ENCODE measurements at places on chromosomes 12 and 14. TPM values are rescaled to one million over a fixed set of nuclear protein-coding genes. Genes with fewer than 3 reads are reported as not detected.
A peak's percentile ranks its signal among the peaks of the same experiment; 100 is the strongest.

GRCh38 chr14:70098250-70098809 is 90.4 kb downstream of the SLC8A3 start:
- no peaks in the 10 kb centered on the region for H3K27me3 ChIP-seq
- H3K27ac ChIP-seq: no peak overlapping the region
- H3K4me1 ChIP-seq: peaks cover 4% of the 10 kb centered on the region

- no peak for DNase-seq
- H3K4me3 ChIP-seq: no peak overlapping the region
- no peaks in the 10 kb centered on the region for H3K4me1 ChIP-seq
Observed at GRCh38 chr12:5706247-5706646, 238.8 kb downstream of the ANO2 start.

DNA sequence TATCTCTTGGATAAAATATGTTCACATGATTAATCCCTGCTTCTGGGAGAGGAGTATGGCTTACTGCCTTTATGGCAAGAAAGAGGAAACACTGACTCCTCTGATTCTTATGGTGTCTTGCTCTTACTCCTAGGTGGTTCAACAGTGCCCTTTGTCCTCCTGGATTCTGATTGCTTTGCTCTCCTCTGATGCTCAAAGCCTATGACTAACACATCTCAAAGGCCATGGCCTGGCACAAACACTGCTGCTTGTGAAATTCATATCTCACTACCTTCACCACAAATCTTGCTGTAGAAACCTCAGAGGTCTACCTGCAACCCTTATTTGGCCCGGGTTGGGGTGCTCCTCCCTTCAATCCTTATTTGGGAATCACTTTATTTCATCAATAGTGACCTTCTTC is 217.2 kb downstream of the C12orf50 start:
- no peak overlapping the region for H3K4me3 ChIP-seq
- H3K36me3 ChIP-seq: no peaks in the 10 kb centered on the region
- H3K4me1 ChIP-seq: peaks cover 2% of the 10 kb centered on the region
- no peak for DNase-seq

DNA sequence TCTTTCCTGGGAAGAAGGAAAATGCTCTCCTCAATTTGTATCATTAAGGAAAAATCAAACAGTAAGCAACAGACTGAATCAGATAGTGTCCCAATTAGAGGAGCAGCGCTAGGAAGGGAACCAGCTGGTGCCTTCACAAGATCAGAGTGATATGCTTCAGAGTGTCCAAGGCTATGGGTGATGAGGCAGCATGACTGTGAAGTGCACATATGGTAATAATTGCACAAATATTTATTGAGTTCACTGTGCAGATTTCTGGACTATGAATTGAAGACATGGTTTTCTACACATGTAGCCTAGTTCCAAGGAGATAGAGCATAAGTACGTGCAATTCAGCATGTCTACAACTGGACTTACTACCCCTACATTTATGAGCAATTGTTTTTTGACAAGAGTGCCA is 78.8 kb upstream of the EVL start:
- H3K4me3 ChIP-seq: no peak overlapping the region
- H3K27me3 ChIP-seq: no peaks in the 10 kb centered on the region
- H3K36me3 ChIP-seq: no peaks in the 10 kb centered on the region
- no peak overlapping the region for H3K27ac ChIP-seq
- no peak for DNase-seq

GRCh38 chr14:76576047-76576741 is 185.1 kb upstream of the VASH1 start:
- no peak overlapping the region for H3K4me3 ChIP-seq
- no peak overlapping the region for H3K27ac ChIP-seq
- H3K4me1 ChIP-seq: peaks cover 3% of the 10 kb centered on the region
- peaks cover 2% of the 10 kb centered on the region for H3K27me3 ChIP-seq

The VRTN gene
- total RNA-seq: 0.15 TPM

DNA sequence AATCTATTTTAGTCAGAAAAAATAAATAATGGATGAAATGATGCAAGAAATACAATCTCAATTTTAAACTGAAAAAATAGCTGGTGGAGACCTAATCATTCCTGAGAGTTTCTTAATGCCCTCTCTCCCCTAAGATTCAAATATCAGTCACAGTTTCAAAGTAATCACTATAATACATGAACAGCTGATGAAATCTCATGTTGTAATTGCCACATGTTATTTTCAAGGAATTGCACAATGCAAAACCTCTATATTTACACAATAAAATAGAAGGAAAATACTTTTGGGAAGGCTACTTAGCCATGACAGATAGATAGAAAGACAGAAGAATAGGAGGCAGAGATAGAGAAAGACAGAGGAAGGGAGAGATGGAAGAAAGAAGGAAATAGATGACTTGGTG is 18.2 kb downstream of the IFNG-AS1 start:
- no peaks in the 10 kb centered on the region for H3K27me3 ChIP-seq
- no peaks in the 10 kb centered on the region for H3K4me1 ChIP-seq
- H3K27ac ChIP-seq: no peak overlapping the region

DNA sequence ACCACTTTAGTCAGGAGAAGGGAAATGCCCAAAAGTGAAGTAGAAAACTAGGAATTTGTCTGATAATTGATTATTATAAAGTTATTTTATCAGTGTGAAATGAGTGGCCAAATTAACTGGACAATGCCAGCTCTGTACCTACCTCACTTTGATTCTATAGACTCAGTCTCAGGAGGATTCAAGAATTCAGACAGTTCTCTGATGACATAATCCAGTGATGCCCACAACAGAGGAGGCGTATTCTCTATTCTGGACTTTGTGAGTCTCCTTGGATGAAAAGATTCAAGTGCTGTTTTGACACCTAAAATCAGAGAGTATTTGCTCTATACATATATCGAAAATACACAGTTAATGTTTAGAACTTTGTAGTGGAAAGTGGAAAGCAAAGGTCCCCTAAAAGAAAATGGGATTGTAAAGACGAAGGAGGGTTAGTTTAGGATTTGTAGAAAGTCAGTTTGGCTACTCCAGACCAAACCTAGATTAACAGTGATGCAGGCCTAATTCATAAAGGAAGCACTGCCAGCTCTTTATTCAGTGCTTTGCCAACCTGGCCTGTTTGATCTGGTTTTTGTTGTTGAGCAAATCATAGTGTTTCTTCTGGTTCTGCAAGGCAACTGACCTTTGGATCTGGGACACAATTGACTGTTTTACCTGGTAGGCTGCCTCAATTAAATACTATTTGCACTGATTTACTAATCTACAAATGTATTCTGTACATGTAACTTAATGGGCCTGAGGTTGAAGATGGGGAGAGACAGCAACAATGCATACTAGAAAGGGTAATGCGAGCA is 67.4 kb downstream of the DAD1 start:
- H3K4me3 ChIP-seq: no peak overlapping the region
- no peaks in the 10 kb centered on the region for H3K36me3 ChIP-seq
- no peak for DNase-seq
- no peak overlapping the region for H3K27ac ChIP-seq

GRCh38 chr12:44961887-44962286 is 85.8 kb upstream of the NELL2 start:
- peaks cover 14% of the 10 kb centered on the region for H3K36me3 ChIP-seq
- no peak overlapping the region for H3K27ac ChIP-seq
- no peaks in the 10 kb centered on the region for H3K4me1 ChIP-seq
- H3K27me3 ChIP-seq: peaks cover 3% of the 10 kb centered on the region
- no peak overlapping the region for H3K4me3 ChIP-seq

DNA sequence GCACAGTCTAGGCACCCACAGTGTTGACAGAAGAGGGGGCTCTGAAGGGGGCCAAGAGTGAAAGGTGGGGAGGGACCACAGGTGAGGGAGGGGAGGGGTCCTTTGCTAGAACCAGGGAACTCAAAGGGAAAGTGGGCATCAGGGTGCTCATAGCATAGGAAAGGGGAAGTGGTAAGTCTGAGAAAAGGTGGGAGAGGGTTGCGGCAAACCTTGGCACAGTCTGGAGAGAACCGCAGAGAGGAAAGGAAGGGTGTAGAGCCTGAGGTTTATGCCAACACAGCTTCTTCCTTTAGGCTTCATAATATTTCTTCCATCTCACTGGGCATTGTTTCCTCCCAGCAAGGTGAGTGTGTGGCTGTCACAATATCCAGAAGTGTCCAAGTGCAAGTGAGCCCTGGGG is 11.5 kb upstream of the PLEK2 start:
- no peak for DNase-seq
- peaks cover 2% of the 10 kb centered on the region for H3K27me3 ChIP-seq
- H3K27ac ChIP-seq: no peak overlapping the region
- no peak overlapping the region for H3K4me3 ChIP-seq

The DEPDC4 gene
- total RNA-seq: 2.0 TPM

The DGKA gene
- 57.5 TPM for total RNA-seq

DNA sequence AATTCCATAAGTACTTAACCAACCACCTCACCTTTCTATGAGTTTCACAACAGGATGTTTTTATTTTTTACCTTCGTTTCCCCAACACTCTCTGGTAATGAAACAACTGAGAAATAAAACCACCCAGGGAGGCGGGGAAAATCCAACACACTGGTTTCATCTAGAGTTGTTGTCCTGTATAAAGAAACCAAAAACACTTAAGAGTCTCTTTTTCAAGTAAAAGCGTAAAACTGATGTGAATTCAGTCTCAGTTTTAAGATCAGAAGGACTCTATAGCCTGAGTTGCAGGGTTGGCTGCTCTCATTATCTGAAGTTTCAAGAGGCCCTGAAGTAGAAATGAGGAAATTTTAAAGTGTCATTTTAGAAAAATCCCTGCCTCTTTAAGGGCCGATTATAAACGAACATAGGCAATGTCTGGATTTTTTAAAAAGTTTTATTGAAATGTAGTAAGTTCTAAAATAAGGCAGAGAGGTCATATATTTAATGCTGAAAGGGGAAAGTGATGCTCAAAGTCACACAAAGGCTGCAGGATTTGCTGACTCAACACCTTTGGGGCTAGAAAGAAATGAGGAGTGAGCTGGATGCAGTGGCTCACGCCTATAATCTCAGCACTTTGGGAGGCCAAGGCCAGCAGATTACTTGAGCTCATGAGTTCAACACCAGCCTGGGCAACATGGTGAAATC is 27.2 kb downstream of the HIGD1C start:
- H3K4me3 ChIP-seq: no peak overlapping the region
- H3K36me3 ChIP-seq: no peaks in the 10 kb centered on the region
- H3K27ac ChIP-seq: no peak overlapping the region
- H3K4me1 ChIP-seq: no peaks in the 10 kb centered on the region
- H3K27me3 ChIP-seq: no peaks in the 10 kb centered on the region
- DNase-seq: no peak

DNA sequence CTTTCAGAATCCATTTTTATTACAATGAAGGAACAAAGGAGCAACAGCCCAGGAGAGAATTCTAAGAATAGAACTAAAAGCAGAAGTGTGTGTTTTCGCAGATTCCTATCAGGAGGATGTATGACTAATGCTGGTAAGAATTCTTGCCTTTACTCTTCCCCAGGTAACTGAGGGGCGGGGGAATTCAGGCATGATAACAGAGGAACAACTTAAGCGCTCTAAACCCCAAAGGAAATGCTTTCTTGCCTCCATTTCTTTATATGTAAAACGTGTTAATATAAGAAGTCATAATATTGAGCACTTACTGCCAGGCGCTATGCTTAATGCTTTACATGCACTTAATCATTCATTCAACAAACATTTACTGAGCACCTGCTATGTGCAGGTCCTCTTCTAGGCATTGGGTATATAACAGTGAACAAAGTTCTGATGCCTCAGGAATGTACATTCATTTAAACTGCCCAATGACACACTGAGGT is 4.5 kb downstream of the HCAR1 start:
- no peak for DNase-seq
- no peak overlapping the region for H3K27ac ChIP-seq
- H3K27me3 ChIP-seq: no peaks in the 10 kb centered on the region
- no peaks in the 10 kb centered on the region for H3K36me3 ChIP-seq

The HAL gene
- total RNA-seq: not detected

The GZMH gene
- total RNA-seq: not detected

DNA sequence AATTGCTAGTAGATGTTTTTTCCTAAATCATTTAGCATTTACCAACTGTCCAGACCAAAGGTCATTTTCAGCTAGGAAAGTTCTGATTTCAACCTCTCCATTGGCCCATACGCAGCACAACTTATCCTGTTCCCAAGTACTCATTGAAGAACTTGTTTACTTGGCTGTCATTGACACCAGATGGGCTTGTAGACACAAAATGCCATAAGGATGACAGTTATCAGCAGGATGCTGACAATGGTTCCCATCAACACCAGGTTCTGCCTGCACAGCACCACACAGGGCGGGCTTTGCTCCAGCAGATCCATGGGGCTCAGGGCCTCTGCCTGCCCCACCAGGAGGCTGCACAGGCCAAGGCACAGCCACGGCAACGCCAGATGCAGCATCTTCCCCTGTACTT is 36.5 kb upstream of the TMPRSS12 start:
- no peak for DNase-seq
- H3K4me1 ChIP-seq: no peaks in the 10 kb centered on the region
- H3K27ac ChIP-seq: no peak overlapping the region
- no peak overlapping the region for H3K4me3 ChIP-seq
- peaks cover 5% of the 10 kb centered on the region for H3K36me3 ChIP-seq

The NOP9 gene
- total RNA-seq: 29.2 TPM

The LRR1 gene
- total RNA-seq: 8.0 TPM

The TTC9 gene
- 8.6 TPM for total RNA-seq

The AQP5 gene
- not detected for total RNA-seq

DNA sequence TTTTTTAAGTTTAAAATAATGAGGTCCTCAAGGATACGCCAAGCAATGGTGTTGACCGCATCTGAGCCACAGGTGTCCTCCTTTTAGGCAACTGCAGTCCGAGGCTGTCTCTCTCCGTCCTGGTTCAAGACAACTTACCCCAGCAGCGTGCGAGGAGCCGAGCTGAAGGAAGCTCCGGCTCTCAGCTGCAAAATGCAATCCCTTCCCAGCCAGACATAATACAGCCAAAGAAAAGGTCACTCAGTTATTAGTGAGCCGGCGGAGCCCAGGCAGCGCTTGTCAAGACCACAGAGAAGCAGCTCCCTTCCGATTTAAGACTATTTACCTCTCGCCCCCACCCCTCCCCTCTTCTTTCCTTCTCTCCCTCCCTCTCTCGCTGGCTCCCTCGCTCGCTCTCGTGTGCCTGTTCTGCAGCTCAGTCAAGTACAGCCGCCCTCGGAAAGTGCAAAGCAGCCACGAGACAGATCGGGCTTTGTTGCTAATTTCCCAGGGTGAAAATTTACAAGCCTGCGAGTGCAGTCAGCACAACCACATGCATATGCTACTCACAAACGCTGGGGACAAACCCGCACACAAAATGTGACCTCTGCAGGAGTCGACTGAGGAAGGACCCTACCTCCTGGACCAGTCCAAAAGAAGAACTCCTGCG is 363 bp upstream of the LMO3 start:
- H3K4me1 ChIP-seq: peaks cover 27% of the 10 kb centered on the region
- H3K4me3 ChIP-seq: peak overlapping the region; percentile 93
- no peaks in the 10 kb centered on the region for H3K36me3 ChIP-seq
- H3K27me3 ChIP-seq: peaks cover 12% of the 10 kb centered on the region
- DNase-seq: peak; percentile 51

DNA sequence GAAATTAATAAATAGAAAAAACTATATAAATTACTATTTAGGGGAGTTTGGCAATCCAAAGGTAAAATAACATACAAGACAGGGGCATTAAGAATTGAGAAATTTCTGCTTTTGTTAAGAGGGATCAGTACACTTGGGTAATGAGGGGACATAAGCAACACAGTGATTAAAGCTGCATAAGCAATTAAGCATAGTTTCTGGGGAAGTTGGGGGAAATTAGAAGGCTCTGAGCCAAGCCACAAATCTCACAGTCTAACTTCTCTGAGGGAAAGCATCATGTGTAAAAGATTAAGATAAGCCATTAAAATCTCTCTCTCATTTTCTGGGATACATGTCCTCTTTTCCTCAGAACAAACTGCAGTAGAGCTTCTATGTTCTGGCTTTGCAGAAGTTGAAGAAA is 533.9 kb upstream of the LRFN5 start:
- no peak overlapping the region for H3K4me3 ChIP-seq
- H3K4me1 ChIP-seq: peaks cover 8% of the 10 kb centered on the region
- DNase-seq: no peak

- DNase-seq: peak; percentile 39
- H3K4me3 ChIP-seq: no peak overlapping the region
- H3K27ac ChIP-seq: peak overlapping the region; percentile 73
- peaks cover 8% of the 10 kb centered on the region for H3K27me3 ChIP-seq
Observed at GRCh38 chr14:67491741-67492507, 3.4 kb upstream of the TMEM229B start.

All from glutamatergic neuron (in vitro differentiated cells).